ENCODE measurements at places on chromosomes 2 and 18. TPM values are rescaled to one million over a fixed set of nuclear protein-coding genes. Genes with fewer than 3 reads are reported as not detected.

CXCR1 gene
- not detected for total RNA-seq

CDH7 gene
- total RNA-seq = not detected

CD302 gene
- 9.0 TPM for total RNA-seq

TLX2 gene
- total RNA-seq = 0.06 TPM

POTEJ gene
- total RNA-seq = not detected

FAM124B gene
- total RNA-seq = 3.6 TPM

CFC1 gene
- total RNA-seq = not detected

RIT2 gene
- total RNA-seq = not detected

HOXD10 gene
- total RNA-seq = not detected

DRC1 gene
- not detected for total RNA-seq

PTRHD1 gene
- 34.5 TPM for total RNA-seq

SERPINB13 gene
- not detected for total RNA-seq

RELCH gene
- 52.6 TPM for total RNA-seq

NDUFB3 gene
- total RNA-seq = 147 TPM

CNGA3 gene
- 0.13 TPM for total RNA-seq

MEP1B gene
- not detected for total RNA-seq

DNMT3A gene
- total RNA-seq = 14.8 TPM

CKAP2L gene
- 9.1 TPM for total RNA-seq

TFCP2L1 gene
- 0.26 TPM for total RNA-seq

DLGAP1 gene
- total RNA-seq = 2.4 TPM

CCDC141 gene
- total RNA-seq = 2.6 TPM

CCDC138 gene
- total RNA-seq = 2.0 TPM
